ENCODE measurements at places on chromosomes 7 and 10.

DNA sequence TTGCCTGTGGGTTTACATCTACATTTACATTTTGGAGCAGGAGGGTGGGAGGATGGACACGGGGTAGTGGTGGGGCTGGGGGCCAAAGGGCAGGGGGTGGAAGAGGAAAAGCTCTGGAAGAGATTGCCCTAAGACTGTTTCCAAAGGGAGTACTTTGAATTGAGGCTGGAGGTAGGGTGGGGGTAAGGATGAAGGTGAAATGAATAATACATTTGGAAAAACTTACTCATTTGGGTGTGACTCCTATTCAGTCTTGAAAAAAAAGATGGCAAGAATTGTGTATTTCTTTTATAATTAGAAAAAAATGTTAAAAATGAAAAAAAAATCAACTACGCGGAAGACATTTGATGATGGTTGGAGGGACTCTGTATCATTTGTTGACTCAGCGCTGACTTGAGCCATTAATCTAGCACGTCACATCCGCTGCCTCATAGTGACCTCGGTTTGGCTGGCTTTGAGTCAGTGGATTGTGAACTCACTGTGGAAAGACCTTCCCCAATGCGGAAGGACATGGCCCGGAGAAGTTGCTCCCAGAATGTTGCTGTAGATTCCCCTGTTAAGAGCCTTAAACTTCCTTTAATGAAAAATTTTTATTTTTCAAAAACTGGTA is 2.8 kb downstream of the FAM180A start:
- no peak for DNase-seq

- DNase-seq = no peak
Measured at GRCh38 chr7:131454498-131454897, 101.9 kb downstream of the PODXL start.

DNA sequence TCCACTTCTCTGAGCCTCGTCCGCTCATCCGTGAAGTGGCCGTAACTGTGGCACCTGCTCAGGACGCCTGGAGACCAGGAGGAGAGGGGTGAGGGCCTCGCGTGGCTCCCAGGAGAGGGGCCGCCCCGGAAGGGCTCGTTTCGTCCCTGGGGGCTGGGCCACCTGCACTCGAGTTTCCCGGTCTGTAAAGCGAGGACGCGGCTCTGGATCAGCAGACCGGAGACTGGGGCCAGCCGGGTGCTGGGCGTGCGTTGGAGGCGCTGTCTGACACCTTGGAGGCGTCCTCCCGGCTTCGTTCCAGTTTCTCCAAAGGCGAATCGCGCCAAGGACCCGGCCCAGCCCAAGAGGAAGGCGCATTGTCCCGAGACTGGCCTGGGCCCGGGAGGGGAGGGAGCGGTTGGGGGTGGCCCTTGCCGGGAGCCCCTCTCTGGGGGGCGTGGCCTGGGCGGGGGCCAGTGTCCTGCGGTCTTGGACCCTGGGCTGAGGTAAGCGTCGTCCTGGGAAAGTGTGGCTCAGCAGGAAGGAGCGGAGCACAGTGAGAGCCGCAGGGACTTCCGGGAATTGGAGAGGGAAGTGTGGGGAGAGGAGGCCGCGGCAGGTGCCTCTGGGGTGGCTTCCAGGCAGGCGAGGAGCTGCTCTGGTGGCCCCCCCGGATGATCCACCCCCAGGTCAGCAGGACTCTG is 89.6 kb downstream of the FOXL3 start:
- no peak for DNase-seq

DNA sequence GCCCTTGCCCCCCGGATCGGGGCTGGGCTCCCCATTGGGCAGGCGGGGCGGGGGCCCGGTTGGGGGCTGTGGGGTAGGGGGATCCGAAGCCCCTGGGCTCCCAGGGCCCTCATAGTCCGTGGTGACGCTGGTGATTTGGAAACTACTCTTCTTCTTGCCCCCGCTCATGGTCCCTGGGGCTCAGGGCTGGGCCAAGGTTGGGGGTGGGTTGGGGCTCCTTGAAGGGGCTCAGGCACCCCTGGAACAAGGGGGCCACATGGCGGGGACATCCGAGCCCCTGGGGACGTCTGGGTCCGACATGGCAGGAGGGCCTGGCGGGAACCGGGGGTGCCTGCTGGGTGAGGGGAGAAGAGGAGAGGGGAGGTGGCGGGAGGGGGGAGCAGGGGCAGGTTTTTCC is 1.1 kb downstream of the TSC22D4 start:
- no peak for DNase-seq

- DNase-seq = no peak
Measured at GRCh38 chr7:151925446-151926335, 30.6 kb upstream of the GALNTL5 start.

DNA sequence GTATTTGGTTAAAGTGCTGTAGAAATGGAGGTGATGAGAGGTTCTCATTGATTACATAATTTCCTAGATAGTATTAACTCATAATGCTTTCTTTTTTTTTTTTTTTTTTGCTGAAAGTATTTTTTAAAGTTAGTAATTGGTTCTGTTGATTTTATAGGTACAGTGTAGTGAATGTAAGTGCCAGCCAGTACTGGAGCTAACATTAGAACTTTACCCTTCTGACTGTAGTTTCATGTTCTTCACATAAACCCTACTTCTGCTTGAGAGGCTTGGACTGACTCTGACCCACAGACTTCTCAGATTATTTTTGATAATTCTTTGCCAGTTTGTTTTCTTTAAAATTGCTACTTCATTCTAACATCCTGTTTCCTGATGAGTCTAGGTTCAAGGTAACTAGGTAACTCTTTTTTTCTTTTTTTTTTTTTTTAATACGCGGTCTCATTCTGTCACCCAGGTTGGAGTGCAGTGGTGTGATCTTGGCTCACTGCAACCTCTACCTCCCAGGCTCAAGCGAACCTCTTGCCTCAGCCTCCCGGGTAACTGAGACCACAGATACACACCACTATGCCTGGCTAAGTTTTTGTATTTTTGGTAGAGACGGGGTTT is 92.2 kb upstream of the OIT3 start:
- DNase-seq = no peak

- no peak for DNase-seq
Measured at GRCh38 chr10:84406561-84406960, 78.2 kb downstream of the CCSER2 start.

DNA sequence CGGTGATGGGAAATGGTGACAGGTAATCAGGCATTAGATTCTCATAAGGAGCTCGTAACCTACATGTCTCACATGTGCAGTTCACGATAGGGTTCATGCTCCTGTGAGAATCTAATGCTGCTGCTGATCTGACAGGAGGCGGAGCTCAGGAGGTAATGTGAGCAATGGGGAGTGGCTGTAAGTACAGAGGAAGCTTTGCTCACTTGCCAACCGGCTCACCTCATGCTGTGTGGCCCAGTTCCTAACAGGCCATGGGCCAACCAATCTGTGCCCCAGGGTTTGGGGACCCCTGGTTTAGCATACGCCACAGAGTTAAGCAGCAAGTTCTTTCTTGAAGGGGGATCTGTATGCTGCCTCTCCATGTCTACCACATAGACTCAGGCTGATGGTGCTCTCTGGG is 133.1 kb downstream of the IQUB start:
- DNase-seq = no peak

DNA sequence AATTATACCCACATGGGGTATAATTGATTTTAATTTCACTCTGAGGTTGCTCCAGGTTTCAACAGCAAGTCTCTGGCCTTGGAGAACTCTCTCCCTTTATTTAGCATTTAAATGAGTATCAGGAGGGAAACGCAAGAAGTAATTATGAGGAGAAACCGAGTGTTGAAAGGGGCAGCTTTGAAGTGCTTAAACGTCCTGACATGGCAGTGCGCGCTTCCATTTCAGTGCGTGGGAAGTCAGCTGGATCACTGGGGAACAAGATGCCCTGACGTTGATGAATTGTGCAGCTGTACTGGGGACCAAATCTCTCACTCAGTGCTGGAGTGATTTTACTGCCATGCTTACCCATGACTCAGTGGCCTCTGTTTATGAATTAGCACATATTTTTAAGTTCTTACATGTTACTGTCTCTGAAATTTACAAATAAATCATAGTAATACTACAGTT is 106.0 kb upstream of the PRR15 start:
- DNase-seq = no peak

DNA sequence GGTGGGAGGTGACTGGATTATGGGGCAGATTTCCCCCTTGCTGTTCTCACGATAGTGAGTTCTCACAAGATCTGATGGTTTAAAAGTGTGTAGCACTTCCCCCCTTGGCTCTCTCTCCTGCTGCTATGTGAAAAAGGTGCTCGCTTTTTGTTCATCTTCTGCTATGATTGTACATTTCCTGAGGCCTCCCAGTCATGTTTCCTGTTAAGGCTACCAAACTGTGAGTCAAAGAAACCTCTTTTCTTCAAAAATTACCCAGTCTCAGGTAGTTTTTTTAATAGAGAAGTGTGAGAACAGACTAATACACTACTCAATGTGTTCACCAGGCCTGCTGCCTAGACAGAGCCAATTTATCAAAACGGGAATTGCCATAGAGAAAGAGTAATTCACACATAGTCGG is 49.7 kb downstream of the SDHAF3 start:
- DNase-seq = no peak

DNA sequence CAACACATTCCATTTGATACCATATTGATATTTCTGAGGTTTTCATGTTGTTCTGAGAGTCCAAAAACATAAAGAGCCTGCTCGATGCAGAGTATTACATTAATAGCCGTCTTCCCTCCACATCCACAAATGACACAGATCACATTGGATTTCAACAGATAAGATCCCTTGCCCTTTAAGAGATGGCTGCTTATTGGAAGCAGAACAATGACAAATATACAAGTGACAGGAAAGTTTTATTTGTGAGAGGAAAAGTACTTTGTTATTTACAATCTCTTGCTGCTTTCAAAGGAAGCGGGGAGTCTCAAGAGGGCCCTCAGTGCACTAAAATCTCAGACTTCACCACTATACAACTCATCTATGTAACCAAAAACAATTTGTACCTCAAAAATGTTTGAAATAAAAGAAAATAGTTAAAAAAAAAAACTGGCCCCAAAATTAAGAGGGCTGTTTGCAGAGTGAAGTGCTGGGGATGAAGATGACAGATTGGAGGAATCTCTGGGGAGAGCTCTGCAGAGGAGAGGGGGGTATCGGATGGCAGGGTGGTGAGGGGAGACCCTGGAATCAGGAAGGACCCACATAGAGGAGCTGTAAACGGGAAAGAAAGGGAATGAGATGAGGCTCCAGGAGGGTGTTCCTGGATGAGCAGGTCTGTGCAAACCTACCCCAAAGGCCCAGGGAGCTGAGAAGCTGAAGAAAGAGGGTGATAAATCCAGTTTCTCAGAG is 42.5 kb upstream of the ZNF438 start:
- no peak for DNase-seq

GRCh38 chr10:21300551-21300950 is 224.9 kb downstream of the SKIDA1 start:
- no peak for DNase-seq

GRCh38 chr7:55568613-55569268 is 3.6 kb downstream of the VOPP1 start:
- DNase-seq = no peak

GRCh38 chr7:66050990-66051448 is 24.6 kb upstream of the ASL start:
- no peak for DNase-seq

- no peak for DNase-seq
Measured at GRCh38 chr10:57102236-57102635, 741.2 kb upstream of the ZWINT start.

DNA sequence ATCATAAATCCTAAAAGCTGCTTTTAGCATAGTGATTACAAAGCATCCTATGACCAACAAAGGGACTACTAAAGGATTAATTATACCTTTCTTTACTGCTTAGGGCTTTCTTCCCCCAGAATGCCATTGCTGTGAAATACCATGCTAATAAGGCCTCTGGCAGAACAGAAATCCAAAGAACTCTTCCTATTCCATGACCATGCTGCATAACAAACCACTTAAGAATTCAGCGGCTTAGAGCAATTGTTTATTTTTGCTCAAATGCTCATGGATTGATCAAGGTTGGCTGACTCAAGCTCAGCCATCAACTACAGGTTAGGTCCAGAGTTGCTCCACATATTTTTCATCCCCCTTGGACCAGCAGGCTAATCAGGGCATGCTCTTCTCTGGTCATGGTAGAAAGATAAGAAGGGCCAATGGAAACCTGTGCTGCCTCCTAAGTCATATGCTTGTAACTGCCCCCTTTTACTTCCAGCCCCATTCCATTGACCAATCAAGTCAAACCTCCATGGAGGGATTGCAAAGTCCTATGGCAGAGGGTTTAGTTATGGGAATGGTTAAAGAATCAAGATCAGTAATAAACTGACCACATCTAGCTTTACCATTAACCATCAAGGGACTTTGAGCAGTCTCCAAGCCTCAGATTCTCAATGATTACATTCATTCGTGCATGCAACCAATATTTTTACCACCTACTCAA is 244.4 kb upstream of the FZD1 start:
- no peak for DNase-seq

- DNase-seq = no peak
Measured at GRCh38 chr7:2734084-2734686, 46.2 kb downstream of the AMZ1 start.
